ENCODE measurements at places on chromosomes 6 and 20.

DNA sequence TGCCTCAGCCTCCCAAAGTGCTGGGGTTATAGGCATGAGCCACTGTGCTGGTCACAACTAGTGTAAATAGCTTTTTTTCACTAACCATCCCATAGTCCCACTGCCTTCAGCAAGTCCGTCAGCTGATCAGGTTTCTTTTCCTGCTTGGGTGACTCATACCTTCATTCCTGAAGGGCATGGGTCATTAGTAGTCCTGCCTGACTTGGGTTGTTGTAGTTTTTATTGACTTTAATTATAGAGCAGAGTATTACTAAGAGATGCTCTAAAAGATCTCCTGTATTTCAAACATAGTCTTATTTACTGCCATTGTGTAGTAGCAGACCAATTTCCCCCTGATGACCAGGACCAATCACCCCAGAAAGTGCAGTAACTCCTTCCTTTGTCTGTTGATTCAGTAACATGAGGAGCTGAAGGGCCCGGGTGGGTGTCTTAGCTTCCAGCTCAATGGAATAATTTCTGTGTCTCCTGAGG is 25.8 kb downstream of the HLA-C start:
- DNase-seq: no peak

DNA sequence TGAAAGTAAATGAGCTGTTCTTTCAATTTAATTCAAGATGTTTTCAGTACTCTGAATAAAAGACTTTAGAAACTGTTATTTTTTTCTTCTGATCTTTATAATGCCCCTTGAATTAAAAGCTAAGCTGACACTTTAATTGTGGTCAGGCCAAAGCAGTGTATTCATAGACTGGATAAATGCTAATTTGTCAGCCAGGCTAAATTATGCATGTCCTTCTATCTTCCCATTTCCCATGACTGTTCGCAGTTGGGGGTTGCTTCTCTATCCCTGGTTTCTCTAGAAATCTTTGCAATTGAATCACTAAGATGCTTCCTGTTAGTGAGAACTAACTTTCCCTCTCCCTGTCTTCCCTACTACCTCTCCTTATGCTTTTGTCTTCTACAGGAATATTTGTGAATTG is 396.2 kb downstream of the RFPL4B start:
- no peak for DNase-seq

DNA sequence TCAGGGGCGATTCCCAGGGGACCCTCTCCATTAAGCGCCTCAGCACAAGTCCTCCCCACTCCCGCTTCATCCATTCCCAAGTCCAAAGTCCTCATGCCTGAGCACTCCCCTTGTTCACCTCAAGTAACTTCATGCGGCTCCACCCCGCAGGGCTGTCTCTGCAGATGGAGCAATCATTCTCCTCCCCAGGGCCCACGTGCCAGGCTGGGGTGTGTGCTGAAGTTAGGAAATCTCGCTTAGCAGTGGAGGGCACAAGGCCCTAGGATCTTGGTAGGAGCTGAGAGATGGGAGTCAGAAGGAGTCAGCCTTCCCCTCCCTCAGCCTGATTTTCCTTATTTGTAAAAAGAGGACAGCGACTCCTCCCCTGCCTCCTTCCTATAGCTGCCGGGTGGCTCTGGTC is 3.5 kb downstream of the TGM3 start:
- no peak for DNase-seq

GRCh38 chr20:63943808-63944077 is 12.5 kb downstream of the UCKL1 start:
- DNase-seq: no peak

DNA sequence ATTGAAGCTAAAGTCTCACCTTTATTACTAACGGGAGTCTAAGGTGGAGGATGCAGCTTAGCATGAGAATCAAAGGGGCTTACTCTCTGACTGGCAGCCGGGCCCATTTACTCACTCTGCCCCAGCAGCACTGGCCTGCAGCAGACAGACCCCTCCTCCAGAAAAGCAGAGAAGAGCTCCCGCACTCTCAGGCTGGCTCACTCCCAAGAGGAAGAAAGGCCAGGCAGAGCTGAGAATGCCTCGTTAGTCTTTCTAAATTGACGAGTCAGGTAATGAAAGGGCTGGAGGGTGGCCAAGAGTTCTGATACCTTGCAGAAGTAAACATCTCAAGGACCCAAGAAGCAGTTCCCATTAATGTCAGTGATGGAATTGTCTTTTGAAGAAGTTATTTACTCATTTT is 44.5 kb upstream of the IL20RA start:
- no peak for DNase-seq

DNA sequence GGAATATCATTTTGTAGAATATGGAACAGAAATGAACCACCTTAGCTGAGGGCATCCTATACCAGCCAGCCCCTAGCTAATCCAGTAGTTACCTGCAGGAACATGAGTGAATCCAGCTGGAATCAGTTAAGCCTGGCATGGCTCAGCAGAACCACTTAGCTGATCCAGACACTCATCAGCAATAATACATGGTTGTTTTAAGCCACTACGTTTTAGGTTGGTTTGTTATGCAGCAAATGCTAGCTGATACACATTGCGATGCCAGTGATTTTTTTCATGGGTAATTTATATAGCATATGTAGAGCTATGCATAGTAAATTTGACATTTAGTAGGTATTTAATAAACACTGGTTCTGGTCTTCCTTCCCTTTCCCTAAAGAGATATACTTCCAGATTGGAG is 201.9 kb upstream of the JAG1 start:
- DNase-seq: no peak

- no peak for DNase-seq
These were observed 107.8 kb downstream of the COL19A1 start for GRCh38 chr6:69974193-69974592.

DNA sequence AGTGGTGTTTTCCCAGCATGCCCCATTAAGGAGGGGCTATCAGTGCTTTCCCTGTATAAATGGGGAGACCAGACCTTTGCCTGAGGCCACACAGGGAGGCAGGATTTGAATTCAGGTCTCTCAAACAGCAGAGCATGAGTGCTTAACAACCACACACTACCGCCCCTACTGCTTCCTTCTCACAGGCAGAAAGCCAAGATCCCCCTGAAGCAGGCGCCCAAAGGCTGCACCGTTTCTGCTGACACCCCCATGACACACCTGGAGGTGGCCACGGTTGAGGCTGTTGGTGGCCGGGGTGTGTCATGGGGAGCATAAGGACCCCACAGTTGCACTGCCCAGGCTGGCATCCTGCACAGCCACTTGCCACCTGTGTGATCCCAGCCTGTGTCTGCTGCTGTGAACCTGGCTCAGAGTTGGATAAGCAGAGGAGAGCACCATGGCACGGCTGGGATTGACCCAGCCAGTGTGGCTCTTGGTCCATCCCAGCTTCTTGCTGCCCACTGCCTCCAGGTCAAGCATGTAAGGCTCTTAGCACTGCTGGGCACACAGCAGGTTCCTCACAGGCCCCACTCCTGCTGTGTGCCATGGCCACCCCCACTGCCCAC is 28.3 kb downstream of the PCK1 start:
- DNase-seq: no peak

DNA sequence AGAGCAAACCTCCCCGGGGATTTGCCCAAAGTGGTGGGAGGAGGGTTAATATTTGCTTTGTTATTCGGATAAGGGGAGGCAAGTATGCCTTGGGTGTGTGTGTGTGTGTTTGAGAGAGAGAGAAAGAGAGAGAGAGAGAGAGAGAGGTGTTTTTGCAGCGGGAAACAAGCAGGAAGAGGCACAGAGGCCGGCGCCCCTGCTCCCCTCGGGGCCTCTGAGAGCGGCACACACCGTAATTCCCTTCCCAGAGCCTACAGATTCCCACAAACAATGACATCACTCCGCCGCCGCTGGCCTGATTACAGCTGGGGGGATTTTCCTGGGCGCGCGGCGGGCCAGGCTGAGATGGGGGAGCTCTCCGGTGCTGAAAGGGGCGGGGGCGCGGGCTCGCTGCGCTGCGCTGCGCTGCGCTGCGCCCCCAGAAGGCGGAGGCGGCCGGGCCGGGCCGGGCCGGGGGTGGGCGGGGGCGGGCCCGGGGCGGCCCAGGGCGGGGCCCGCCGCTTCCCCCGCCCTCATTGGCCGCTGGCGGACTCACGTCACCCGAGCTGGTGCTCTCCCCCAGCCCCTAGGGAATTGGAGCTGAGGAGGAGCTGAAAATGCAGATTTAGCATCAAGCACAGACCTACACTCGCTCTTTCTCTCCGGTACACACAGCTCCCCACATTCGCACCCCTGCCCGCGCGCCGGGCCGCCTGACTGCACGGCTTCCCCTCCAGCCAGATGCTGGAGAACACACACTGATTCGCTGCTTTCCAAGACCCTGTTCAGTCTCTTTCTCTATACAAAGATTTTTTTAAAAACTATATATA is at the start of gene PCSK2:
Gene PCSK2, plus strand, starts transcription at position 631 of the 809 bp plus-strand sequence. CDS start 266 bp downstream, outside the sequence.
- DNase-seq: no peak

Measured in activated naive CD4-positive, alpha-beta T cell (primary cell).